ENCODE measurements at places on chromosomes 16 and 17.

- no peak for DNase-seq
Observed at GRCh38 chr17:46024590-46024989, 25.5 kb downstream of the STH start.

DNA sequence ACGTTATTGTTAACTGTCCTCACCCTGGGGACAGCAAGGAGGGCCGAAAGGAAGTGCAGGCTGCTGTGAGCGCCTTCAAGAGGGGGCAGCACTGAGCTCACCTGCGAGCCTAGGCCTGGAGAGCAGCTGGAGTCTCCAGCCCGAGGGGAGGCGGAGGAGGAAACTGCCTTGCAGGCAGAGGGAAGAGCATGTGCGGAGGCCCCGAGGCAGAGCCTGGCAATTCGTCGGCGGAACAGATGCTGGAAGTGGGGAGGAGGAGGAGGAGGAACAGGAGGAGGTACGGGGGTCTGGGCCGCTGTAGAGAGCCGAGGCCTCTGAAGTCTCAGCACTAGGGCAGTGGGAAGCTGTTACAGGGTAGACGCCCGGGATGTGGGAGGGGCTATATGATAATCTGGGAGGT, 49.6 kb upstream of the PLCG2 start:
- peak; percentile 96 for DNase-seq

DNA sequence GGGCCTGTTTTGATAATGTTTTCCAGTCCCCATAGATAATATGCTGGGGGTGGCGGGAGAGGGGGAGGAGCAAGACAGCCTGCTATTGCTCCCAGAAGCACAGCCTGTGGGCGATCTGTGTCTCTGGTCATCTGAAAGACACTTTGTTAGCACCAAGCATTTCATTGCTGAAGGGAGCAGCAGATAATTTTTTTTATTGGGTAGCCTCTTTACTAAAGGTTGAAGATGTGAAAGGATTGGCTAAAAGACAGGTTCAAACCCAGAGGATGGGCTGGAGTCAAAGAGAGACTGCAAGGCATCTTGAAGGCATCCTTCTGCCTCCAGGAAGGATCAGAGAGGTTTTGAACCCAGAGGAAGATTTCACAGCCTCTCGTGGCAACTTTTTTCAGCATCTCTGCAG, 60.6 kb downstream of the C17orf67 start:
- DNase-seq, result no peak

DNA sequence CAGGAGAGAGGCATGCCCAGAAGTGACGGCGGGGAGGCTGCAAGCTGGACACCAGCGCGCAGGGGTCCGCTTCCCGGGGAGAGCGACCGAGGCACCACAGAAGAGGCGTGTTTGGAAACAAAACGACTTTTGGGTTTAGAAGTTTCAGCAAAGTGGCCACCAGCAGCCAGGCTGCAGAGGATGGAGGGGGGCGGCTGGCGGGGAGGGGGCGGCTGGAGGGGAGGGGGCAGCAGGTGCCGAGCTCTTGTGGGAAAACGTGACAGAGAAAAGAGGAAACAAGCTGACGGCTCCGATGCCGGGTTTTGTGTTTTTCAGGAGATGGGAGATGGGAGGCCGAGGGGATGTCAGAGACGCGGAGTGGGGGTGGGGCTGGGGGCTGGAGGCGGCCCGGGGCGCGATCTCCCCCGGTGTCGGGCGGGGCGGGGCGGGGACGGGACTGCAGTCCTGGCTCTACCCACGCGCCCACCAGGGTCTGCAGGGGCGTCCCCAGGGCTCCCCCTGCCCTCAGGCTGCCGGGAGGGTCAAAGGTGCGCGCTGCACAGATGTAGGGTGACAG, 32.1 kb upstream of the RPH3AL start:
- DNase-seq, result no peak

- DNase-seq, result no peak
Observed at GRCh38 chr17:69712801-69713311, 298.4 kb downstream of the MAP2K6 start.

DNA sequence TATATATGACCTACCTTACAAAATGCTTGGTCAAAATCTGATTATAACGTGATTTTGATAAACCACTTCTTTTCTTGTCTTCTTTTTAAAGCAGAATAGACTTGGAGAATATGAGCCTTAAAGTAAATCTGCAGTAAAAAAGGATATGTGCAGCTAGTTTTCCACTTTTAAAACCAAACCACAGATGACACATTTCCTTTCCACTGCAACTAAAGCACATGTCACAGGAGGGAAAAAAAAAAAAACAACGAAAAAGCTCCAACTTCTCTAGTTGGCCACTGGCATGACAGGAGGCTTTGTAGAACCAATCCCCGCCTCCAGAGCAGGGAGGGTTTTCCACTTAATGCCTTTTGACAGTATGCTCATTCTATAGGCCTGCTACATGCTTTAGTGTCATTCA, at the start of gene EVI2A:
EVI2A (minus strand) TSS at position 142 of the 400 bp plus-strand sequence. CDS start 2,609 bp downstream, outside the sequence.
- DNase-seq, result peak; percentile 7

DNA sequence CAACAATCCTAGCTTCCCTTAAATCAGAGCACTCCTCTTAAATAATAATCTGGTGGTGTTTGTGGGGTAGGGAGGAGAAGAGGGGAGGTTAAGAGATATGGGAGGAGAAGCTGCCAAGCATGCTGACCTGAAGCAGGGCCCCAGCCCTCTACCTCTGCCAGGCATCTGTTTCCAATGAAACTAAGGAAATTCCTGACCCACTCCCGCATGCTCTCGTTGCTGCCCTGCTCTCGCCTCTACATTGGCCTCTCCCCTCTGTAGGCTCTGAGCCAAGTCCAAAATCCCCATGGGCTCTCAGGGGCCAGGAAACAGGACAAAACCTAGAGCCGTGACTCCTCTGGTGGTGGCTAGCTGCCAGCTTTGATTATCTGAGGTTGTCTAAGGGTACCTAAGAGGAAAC, 559.5 kb upstream of the CDH11 start:
- no peak for DNase-seq

GRCh38 chr17:5557485-5557884, 26.8 kb downstream of the NLRP1 start:
- DNase-seq, result no peak
